ENCODE measurements at places on chromosomes 4 and X.

GRCh38 chr4:75180790-75181776 lies 248.2 kb downstream of the PARM1 start:
- DNase-seq = no peak

GRCh38 chr4:19030048-19030447 lies 1008.5 kb upstream of the LCORL start:
- DNase-seq = no peak

DNA sequence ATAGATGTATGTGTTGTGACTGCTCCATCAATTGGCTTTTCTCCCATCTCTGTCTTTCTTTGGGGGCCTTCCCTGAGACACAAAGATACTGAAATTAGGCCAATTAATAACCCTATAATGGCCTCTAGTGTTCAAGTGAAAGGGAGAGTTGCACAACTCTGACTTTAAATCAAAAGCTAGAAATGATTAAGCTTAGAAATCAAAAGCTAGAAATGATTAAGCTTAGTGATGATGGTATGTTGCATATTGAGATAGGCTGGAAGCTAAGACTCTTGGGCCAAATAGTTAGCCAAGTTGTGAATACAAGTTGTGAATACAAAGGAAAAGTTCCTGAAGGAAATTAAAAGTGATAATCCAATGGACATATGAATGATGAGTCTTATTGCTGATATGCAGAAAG lies 452.9 kb upstream of the AGA start:
- no peak for DNase-seq

DNA sequence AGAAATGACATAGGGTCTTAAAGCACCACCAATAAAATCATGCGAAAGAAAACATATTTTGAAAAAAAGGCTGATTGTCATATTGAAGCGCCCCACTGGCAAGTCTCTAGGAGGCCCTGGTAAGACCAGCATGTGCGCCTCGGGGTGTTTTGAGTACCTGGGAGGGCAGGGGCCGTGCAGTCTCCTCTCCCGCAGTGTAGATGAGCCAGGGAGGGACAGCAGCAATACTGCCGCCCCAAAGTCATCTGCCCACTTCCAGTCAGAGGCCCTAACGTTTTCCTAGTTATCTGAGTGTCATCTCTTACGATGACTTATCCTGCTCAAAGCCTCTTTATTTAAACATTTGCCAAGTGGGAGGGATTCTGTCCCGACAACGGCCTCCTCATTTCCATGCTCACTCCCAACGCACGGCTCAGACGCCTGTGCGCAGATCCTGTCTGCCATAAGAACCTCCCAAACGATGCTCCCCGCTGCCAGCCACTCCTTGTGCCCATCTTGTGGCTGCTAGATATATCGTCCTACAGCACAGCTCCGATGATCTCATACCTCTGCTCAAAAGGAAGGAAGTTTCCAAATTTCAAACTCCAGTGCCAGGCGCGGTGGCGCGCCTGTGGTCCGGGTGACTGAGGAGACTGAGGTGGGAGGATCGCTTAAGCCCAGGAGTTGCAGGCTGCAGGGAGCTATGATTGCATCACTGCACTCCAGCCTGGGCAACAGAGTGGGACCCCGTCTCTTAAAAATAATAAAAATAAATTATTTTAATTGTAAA lies 17.2 kb upstream of the SCRG1 start:
- no peak for DNase-seq

DNA sequence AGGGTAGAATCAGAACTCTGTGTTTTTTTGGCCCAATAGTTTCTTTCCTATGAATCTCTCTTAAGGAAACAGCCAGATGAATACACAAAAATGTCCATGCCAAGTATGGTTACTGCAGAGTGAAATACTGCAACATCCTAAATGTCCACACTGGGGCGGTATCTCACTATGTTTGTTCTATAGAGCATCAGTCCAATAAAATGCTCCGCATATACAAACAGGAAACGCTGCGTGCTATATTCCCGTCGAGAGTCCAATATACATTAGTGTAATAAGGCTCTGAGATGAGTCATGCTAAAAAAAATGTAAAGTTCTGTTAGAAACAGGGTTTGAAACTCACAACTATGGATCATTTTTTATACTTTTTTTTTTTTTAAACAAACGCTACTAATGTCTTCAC lies 72.9 kb upstream of the ENOX2 start:
- DNase-seq = peak; percentile 28

- no peak for DNase-seq
Observed at GRCh38 chr4:99389606-99390005, 37.1 kb upstream of the ADH1C start.

DNA sequence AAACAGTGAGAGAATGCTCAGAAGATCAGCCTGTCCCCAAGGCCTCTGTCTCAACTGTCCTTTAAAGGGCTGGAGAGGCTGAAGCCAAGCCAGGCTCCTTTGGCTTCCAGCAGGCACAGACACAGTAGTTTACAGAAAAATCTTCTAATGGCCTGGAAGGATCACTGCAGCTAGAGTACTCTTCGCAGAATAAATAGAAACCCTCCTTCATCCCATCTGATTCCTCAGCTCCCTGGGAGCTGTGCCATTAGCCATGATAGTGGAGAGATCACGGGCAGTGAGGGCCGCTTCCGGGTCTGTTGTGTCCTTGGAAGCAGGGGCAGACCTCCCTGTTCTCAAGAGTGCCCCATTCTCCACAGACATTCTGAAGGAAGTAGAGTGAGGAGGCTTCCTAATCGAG lies 63.1 kb downstream of the CCNI start:
- DNase-seq = no peak

DNA sequence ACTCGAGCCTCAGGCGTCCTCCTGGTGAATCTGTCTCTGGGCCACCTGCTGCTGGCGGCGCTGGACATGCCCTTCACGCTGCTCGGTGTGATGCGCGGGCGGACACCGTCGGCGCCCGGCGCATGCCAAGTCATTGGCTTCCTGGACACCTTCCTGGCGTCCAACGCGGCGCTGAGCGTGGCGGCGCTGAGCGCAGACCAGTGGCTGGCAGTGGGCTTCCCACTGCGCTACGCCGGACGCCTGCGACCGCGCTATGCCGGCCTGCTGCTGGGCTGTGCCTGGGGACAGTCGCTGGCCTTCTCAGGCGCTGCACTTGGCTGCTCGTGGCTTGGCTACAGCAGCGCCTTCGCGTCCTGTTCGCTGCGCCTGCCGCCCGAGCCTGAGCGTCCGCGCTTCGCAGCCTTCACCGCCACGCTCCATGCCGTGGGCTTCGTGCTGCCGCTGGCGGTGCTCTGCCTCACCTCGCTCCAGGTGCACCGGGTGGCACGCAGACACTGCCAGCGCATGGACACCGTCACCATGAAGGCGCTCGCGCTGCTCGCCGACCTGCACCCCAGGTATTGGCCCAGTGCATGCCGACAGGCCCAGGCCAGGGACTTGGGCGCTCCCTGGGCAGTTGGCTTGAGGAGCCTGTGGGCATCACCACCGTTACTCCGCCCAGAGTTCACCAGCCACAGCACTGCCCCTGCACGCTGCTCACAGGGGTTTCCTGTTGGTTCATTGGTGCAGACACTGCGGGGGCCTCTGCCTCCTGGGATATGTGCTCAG lies 1.1 kb downstream of the GPR78 start:
- no peak for DNase-seq

DNA sequence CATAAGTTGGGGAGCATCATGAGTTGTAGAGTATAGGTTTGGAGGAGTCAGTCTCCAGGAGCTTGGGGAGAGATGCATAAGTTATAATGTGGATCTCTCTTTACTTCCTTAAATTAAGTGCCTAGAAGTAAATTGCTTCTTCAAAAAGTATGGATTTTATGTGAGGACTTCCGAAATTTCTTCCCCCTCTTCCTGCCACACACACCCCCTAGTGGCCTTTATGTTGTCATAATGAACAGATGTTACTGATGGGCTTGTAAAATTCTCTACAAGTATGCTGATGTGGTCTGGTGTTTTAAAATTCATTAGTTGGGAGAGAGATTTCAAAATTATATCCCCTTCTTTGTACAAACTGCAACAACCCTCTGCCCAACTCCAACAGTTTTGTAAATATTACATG lies 2.3 kb upstream of the METTL14 start:
- no peak for DNase-seq

- no peak for DNase-seq
Observed at GRCh38 chr4:186806679-186807421, 83.2 kb upstream of the FAT1 start.

GRCh38 chr4:165403637-165404036 lies 24.8 kb downstream of the CPE start:
- DNase-seq = no peak

GRCh38 chr4:150817017-150817416 lies 198.1 kb downstream of the LRBA start:
- DNase-seq = no peak

DNA sequence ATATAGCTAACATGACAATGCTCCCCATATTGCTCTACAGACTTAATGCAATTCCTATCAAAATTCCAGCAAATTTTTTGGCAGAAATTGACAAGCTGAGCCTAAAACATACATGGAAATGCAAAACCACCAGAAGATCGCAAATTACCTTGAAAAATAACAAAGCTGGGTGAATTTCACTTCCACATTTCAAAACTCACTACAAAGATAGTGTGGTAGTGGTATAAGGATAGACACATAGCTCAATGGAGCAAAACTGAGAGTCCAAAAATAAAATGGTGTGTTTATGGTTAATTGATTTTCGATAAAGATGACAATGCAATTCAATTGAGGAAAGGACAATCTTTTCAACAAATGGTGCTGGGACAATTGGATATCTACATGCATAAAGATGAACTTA lies 65.8 kb downstream of the SLC9A7 start:
- no peak for DNase-seq

- no peak for DNase-seq
Observed at GRCh38 chrX:40389555-40389954, 191.2 kb upstream of the ATP6AP2 start.

DNA sequence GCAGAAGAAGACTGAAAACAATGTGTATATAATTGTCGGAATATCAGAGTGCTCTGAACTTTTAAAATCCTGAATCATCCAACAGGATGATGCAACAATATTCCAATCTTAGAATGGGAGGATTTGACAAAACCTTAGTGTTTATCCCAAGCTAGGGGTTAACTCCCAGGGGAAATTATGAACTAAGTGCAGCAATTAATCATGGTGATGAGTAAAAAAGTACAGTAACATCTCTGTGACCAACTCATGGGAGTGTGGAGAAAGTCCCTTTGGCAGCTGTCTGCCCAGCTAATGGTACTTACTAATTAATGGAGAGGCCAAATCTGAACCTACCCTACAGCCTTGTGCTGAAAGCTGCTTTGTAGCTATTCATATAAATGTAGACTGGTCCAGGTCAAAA lies 257.6 kb upstream of the DDX53 start:
- DNase-seq = no peak

GRCh38 chr4:42709392-42710065 lies 52.6 kb upstream of the ATP8A1 start:
- no peak for DNase-seq

GRCh38 chr4:11741190-11741652 lies 312.5 kb upstream of the HS3ST1 start:
- DNase-seq = no peak

Data from endothelial cell (in vitro differentiated cells).